OCI-M1 (cell line): ENCODE measurements at places on chromosomes 6 and 20.

DNA sequence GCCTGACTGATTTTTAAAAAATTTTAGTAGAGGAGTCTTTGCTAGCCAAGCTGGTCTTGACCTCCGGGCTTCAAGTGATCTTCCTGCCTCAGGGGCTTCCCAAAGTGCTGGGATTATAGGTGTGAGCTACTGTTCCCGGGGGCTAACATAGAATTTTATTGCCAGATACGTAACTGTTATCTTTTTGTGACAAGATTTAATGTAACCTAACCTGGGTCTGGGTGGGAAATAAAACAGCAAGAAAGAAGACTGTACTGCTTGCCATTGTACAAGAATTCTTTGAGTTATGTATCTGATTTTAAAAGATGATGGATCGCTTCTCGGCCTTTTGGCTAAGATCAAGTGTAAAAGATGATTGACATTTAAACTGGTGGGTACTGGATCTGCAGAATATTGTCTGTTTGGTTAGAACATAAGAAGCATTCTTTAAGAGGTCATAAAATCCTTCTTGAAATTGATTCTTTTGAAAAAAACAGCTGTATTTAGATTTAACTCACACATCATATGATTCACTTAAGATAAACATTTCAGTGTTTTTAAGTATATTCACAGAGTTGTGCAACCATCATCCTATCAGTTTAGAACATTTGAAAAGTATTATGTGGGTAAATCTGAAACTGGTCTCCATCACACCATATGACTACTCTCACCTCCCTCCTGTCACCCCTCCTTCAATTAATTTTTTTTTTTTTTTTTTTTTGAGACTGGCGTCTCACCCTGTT, 21.6 kb downstream of the TPX2 start:
- no peak for DNase-seq

DNA sequence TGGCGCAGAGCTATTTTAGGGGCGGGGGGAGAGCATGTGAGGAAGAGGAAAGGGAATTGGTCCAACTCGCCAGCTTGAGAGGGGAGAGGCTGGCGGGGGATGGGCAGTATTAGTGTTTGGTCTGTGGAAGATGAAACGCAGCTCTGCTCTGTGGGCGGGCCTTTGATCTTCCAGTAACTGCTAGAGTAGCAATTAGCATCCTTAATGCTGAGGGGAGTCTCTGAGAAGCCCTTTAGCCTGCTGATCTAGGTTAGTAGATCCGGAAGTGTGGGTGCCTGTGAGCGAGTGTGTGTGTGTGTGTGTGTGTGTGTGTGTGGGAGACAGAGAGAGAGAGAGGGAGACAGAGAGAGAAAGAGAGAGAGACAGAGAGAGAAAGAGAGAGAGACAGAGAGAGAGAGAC, 117.2 kb upstream of the BACH2 start:
- no peak for DNase-seq

GRCh38 chr6:161161889-161162624, 111.8 kb downstream of the AGPAT4 start:
- no peak for DNase-seq

DNA sequence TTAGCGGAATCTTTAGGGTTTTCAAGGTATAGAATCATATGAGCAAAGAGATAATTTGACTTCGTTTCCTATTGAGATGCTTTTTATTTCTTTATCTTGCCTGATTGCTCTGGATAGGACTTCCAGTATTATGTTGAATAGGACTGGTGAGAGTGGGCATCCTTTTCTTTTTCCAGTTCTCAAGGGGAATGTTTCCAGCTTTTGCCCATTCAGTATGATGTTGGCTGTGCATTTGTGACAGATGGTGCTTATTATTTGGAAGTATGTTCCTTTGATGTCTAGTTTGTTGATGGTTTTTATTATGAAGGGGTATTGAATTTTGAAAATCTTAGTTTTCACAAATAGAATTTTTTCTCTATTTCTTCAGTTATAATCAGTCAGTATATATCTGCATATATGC, 656.6 kb upstream of the MAP3K7 start:
- no peak for DNase-seq

- DNase-seq, result no peak
Observed at GRCh38 chr6:111418971-111419693, 63.9 kb downstream of the REV3L start.

DNA sequence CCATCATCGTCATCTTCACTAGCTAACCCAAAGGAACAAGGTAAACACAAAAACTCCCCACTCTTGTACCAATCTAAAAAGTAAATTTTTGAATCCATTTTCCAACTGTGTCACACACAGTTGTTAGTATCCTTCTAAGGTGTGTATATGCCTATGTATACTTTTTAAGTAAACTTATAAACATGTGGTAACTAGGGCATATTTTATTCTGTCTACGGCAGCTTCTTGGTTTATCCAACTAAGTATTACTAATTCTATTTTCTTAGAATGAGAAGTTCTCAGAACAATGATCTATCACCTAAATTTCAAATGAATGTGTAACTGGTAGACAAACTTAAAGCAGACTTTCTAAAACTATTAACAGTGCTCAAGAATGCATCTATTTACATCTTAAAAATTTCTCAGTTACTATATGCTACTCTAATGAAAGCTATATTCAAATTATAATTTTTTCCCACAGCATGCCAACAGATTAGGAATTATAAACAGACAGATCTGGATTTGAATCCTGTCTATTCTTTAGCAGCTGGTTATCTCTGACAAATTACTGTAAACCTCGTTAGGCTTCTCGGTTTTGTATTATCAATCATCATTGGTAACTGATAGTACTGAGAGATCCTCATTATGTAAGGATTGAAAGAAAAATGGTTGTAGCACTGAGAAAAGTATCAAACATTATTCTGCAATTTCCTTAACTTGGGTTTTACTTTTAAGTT, 1.8 kb upstream of the PLN start:
- DNase-seq, result no peak

- DNase-seq, result no peak
Observed at GRCh38 chr6:12245763-12246718, 44.1 kb upstream of the EDN1 start.

DNA sequence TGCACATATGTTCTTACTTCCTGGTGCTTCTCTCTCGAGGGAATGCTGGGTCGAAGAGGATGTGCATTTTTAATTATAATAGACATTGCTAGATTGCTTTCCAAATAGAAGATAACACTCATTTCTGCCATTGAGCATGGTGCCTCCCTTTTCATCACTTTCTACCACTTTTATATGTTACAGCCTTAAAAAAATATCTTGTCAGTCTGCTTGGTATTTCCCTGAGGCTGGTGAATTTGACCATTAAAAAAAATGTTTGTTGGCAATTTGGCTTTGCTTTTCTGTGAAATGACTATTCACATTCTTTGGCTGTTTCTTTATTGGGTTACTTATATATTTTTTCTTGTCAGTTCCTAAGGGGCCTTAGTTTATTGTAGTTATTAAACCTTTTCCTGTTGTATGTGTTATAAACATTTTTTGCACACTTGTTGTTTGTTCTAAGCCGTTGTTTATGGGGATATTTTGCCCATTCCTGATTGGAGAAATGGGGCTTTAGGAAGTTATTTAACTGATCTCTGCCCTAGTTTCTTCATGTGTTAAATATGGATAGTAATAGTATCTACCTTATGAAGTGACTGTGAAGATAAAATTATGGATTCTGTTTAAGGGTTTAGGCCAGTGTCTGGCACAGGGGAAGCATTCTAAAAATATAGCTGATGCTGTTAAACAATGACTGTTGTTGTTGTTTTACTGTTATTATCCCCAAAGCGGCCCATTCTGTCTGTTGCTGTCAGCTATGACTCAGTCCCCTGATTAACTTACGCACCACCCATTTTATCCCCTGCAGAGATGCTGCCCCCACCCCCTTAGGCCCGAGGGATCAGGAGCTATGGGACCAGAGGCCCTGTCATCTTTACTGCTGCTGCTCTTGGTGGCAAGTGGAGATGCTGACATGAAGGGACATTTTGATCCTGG, 3.8 kb downstream of the DDR1 start:
- DNase-seq, result no peak

DNA sequence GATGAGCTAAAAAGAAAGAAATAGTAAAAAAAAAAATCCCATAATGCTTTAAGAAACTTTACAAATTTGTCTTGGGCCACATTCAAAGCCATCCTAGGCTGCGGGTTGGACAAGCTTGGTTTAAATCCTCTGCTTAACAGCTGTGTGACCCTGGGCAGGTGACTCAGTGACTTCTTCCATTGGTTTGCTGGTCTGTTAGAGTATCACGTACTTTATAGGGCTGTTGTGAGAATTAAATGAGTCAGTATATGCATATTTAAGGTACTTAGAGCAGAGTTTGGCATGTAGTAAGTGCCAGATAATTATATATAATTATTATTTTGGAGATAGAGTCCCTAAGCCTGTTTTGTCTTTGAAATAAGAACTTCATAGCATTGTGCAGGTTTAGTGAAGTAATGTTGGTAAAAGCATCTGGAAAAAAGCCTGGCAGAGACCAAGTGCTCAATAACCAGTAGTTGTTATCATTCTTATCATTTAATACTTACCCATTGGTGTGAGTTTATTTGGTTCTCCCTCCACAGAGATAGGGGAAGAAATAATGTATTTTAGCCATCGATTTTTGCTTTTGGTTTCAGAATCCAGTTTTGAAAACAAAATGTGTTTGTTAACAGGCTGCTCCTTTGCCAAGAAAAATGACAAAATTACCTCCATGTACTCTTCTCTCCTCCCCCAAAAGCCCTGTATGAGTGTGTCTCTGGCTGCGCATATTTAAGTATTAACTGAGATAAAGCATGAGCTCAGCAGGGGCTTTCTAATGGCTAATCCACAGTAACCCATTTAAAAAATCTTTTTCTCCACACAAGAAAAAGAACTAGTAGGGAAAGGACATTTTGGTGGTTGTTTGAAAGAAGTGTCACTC, 67.2 kb downstream of the FOXO3 start:
- DNase-seq, result no peak

DNA sequence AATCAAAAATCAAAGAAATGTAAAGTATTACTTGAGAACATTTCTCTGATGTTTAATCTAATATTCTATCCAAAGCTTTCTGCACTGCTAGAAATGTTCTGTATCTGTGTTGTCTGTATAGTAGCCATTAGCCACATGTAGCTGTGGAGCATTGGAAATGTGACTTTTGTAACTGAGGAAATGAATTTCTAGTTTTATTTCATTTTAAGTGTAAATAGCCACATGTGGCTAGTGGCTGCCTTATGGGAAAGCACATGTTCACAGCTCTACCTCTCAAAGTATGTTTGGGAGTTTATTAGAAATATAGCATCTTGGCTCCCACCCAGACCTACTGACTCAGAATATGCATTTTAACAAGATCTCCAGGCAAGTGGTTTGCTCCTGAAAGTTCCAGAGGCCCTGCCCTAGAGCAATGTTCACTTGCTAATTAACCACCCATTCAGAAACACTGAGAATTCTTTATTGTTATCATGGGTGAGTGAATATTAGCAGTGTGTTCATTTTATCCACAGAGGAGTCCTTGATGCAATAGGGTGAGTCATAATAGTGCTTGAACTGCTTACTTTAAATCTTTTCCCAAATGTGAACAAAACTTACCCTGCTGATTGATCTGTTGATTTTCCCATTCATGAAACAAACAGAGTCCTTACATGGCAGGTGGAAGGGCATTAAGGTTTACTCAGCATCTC, 282.7 kb downstream of the PLCB1 start:
- DNase-seq, result no peak

- no peak for DNase-seq
Observed at GRCh38 chr6:130161683-130162404, 60.9 kb downstream of the SAMD3 start.

DNA sequence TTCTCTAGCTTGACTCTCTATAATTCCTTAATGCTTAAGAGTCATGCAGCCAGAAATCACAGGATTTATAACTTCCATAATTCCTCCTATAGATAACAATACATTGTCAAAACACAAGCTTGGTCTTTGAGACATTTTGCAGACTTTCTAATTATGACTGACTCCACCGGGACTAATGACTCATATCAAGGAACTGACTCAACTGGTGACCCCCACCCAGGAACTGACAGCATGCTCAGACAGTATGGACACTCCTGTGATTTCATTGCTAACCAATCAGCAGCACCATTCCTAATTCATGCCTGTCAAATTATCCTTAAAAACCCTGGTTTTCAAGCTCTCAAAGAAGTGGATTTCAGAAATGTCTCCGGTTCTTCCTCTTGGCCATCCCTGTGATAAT, 670.5 kb upstream of the IMPG1 start:
- no peak for DNase-seq

DNA sequence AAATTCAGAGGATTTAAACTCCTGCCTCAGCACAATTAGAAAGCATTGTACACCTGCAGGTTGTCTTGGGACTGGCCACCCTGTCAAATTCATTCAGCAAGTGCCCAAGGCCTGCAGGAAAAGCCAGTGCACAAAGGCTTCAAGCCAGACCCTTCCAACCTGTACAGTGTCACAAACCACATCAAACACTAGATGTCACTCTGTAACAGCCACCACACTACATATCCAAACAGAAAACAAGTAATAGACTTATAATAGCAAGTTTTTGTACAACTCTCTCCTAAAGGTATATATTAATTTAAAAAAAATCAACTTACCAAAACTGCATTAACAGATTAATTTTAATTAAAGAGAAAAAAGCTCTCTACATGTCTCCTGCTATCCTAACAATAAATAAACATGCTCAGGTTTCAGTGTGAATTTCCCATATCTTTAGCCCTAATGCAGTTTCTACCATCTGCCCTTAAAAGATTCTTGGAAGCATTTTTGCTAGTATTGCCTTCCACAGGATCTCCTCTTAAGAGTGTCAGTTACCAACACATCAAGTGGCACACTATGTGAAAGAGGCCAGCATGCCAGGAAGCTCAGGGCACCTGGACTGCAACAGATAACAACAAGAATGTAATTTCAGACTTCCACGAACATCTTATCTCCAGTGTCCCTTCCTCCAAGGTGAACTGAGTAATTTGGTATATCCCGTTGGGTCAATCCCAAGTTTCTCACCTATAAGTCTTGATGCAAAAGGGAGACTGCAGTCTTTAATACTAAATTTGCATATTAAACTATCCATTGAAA, 47.5 kb downstream of the RALGAPA2 start:
- peak; percentile 70 for DNase-seq

DNA sequence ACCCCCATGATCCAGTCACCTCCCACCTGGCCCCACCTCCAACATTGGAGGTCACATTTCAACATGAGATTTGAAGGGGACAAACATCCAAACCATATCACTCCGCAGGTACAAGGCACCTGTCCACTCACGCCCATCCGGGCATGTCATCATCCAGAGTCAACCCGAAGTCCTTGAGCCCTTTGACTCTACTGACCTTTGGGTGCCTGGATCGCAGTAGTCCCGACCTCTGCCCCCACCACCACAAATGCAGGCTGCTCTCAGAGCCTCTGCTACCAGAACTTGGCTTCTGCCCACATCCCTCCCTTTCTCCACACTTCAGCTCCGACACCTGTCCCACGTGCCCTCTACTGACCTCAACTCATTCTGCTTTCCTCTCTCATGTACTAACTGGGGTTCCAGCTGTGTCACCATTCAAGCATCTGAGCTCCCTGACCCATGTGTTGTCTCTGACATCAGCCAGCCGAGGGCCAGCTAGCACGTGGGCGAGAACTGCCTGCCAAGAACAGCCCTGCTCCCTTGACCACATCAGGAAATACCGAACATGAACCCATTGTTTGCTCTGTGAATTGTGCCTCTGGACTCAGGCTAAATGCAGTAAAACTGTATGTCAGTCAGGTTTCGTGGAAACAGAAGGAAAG, 498.3 kb upstream of the SULF2 start:
- DNase-seq, result no peak

GRCh38 chr6:5557506-5557905, 296.2 kb downstream of the FARS2 start:
- no peak for DNase-seq
